ENCODE measurements at places on chromosomes 7 and 10.
A peak's percentile ranks its signal among the peaks of the same experiment; 100 is the strongest.

DNA sequence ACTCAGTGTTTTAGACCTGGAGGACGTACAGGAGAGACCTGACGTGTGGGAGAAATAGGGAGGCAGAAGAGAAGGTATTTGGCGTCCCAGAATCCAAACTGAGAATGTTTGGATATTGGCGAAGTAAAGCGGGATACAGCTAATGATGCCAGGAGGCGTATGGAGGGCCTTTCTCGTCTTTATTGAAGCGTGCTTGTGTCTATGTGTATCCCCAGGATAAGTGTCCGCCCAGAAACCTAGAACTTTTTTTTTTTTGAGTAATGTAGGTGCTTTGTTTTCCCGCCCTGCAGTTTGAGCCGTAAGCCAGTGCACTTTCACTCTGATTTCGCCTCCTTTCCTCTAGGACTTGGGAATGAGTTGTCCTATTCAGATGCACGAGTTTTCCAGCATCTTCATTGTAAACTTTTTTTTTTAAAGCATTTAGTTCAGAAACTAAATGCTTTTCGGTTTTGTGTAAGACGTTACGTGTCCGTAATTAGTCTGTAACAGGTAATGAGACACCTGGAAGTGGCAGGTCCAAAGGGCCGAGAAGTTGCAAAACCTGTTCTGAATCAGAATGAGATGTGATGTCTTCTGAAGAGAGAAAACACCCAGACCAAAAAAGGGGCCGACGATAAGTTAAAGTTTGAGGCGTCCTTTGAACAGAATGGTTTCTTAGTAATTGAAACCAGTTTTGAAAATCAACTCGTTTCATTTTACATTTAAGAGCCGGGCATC lies 746 bp downstream of the ARL5B start:
- DNase-seq: no peak

- DNase-seq: no peak
These were observed 84.0 kb upstream of the ANLN start for GRCh38 chr7:36305648-36306047.

DNA sequence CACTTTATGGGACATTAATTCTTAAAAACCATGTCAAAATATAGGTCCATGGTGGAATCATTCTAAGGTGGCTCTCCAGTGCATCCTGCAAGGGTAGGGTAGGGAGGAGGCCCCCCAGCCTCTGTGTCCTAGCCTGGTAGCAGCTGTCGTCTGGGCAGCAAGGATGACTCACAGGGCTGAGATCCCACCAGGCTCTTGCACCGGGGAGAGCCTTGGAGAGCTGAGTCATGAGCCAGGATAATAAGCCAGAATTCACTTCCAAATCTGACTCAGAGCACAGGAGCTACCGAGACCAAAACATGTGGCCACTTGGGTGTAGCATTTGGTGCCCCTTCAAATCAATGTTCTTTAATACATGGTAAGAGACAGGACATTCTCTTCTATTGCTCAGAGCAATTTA lies 298.5 kb downstream of the NEBL start:
- DNase-seq: no peak

DNA sequence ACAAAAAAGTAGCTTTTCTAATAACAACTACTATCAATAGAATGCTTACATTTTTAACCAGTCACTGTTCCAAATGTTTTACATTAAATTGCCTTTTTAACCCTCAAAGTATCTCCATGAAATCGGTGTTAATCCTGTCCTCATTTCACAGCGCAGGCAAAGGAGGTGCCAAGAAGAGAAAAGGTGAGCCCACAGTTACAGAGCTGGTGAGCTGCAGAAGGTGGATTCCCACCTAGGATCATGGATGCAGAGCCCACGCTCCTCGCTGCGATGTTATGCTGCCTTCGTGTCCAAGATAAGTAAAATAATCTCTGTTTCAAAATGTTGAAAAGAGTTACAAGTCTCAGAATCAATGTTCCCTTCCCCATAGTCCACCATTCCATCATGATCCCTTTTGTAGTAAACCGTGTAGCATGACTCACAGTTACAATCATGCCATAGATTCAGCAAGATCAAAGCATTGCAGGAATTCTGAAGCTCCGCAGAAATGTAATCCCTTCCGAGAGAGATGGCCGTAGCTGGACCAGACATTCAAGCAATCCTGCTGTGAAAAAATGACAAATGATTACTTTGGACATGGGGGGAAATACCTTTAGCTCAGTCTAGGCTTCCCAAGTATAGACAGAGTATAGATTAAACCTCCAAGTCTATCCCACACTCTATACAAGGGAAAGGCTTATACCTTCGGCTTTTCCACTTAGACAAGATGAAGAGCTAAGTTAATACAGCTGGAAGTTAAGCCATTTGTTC lies 394.7 kb upstream of the AKR1E2 start:
- no peak for DNase-seq

GRCh38 chr7:33939121-33939520 lies 33.8 kb downstream of the BMPER start:
- no peak for DNase-seq

GRCh38 chr10:110717781-110718589 lies 73.8 kb downstream of the RBM20 start:
- DNase-seq: no peak

DNA sequence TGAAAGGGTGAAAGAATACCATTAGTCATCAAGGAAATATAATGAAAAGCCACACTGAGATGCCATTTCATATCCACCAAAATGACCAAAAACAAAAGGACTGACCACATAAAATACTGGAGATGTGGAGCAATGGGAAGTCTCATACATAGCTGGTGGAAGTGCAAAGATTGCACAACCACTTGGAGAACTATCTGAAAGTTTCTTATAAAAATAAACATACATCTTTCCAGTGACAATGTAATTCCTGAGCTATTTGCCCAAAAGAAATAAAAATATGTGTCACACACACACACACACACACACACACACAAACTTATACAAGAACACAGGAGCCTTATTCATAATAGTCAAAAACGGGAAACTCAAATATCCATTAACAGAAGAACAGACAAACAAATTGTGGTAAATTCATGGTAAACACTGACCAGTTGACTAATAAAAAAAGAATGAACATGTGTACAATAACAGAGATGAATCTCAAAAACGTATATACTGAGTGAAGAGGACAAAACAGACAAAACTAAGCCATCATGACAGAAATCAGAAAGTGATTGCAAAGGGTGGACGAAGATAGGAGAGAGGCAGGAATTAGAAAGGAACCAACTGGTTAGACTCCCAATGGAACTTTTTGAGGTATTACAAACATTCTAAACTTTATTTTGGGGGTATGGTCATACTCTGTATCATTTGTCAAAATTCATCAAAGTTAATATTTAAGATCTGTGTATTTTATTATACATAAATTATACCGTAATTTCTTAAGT lies 21.5 kb downstream of the WASL start:
- DNase-seq: no peak

GRCh38 chr7:85619236-85619635 lies 432.4 kb upstream of the SEMA3D start:
- DNase-seq: no peak

- no peak for DNase-seq
These were observed 208.4 kb upstream of the AGK start for GRCh38 chr7:141342621-141343408.

DNA sequence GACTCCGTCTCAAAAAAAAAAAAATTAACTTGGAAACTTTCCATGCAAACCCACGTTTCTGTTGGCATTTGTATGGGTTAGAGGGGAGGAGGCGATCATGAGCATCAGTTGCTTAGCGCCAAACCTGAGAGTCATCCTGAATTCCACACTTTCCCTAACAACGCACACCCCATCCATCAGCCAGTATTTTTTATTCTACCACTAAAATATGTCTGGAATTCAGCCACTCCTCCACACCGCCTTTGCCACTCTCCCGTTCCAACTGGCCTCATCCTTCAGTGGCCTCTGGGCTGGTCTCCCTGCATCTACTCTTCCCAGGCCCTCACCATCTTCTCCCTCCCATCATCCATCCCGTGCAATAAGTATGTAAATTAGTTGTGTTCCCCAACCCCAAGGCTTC lies 4.7 kb upstream of the LMBR1 start:
- DNase-seq: no peak

GRCh38 chr7:93620057-93620456 lies 45.5 kb upstream of the CALCR start:
- DNase-seq: no peak

- no peak for DNase-seq
These were observed 48.3 kb upstream of the PITRM1 start for GRCh38 chr10:3220853-3221252.

- no peak for DNase-seq
These were observed 187.9 kb upstream of the INHBA start for GRCh38 chr7:41890631-41891274.

DNA sequence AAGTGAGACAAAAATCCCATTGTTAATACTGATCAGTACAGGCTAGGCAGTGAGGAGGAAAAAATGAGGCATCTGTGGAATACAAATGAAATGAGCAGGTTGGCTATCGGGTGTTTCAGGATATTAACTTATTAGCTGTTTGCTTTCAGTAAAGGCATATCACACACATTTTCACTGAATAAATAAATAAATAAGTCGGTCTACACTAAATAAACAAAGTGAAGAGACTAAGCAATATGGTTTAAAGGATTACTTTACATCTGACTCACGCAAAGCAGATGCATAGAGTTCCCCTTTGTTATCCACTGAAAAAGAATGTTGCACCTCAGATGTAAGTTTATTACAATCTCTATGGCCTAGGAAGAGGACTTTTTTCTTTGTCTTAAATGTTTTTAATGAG lies 6.3 kb upstream of the SEMA3A start:
- no peak for DNase-seq

DNA sequence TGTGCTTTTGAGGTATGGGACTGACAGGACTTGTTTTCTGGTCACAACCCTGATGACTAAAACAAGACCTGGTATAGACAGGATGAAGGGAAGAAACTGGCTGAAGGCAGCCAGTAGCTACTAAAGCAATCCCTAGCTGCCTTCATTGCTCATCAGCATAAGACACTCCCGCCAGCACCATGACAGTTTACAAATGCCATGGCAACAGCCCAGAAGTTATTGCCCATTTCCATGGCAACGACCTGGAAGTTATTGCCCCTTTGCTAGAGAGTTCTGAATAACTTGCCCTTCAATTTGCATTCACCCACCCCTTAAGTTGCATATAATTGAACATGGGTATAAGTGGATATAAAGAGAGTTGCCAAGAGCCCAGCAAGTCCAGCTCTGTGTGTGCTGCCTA lies 169.6 kb upstream of the FAM171A1 start:
- DNase-seq: no peak

- no peak for DNase-seq
These were observed 186.8 kb downstream of the CELF2 start for GRCh38 chr10:11204351-11204942.

- DNase-seq: peak; percentile 62
These were observed 615 bp downstream of the ARHGAP12 start for GRCh38 chr10:31927884-31928548.

GRCh38 chr7:46139079-46139478 lies 218.0 kb upstream of the IGFBP3 start:
- no peak for DNase-seq

DNA sequence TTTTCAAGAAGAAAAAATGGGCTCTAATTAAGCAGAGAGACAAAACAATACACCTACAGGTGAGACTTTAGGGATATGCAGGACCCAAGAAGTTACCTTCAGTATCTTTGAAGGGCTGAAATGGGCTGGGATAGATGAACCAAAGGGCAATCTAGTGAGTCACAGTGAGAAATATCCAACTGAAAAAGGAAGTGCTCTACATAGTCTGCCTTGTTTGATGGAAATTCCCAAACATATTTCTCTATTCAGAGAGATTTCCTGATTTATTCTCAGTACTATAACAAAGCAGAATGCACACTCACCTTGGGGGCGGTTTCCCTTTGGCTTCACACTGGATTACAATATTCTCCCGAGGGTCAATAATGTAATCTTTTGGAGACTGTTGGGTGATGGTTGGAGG lies 104.1 kb upstream of the LAMB4 start:
- no peak for DNase-seq

GRCh38 chr7:46369933-46370654 lies 449.0 kb upstream of the IGFBP3 start:
- no peak for DNase-seq

All from germinal center (tissue), 1 donor.